ENCODE measurements at places on chromosomes 13 and 19.

DNA sequence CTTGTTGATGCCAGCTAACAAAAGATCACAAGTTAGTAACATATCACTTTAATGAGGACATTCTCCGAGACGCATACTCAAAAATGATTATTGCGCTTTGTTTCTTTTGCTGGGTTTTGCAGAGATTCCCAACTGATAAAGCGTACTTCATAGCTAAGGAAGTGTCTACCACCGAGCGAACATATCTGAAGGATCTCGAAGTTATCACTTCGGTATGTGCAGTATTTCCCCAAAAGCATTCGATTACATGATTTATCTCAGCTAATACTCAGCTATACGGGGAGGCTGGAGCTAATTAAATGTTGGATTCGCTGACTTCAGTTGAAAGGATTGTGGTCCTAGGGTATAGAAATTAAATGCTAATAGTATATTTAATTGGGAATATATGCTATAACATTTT is 166.3 kb downstream of the STK24 start:
- peak; percentile 60 for DNase-seq

GRCh38 chr19:10553943-10554381 is 10.3 kb downstream of the ATG4D start:
- no peak for DNase-seq

DNA sequence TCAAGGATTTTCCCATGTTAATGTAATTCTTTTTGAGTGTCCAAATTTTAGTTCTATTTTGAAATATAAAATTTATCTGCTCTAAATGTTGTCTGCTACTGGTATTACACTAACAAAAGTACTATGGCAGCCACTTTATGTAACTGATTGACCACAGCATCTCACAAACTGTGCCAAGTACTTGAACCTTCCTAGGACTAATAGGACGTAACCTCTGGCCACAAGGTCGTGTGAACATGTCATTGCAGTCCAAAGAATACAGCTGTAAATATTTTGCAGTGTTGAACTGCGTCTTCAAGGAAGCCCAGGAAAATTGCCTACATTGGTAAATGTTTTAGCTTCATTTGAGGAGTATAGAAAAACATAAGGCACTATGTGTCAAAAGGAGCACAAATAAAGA is 1.9 kb downstream of the KCTD4 start:
- DNase-seq = no peak

DNA sequence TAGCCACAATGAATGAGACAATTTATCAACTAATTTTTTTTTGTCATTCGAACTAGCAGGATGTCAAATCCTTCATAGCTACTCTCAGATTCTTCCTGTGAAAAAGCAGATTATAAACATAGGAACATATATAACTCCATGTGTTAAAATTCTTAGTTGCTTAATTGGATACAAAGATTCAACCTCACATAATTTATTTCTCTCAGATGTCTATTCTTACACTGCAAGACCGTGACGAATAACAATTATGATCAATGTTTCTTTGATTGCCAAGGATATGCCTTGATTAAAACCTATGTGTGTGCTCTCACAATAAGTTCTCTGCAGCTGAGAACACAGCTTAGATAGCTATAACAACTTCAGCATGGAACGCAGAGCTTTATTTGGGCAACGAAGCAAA is 872.7 kb downstream of the PCDH9 start:
- no peak for DNase-seq
